ENCODE measurements at places on chromosomes 5 and 9. TPM values are rescaled to one million over a fixed set of nuclear protein-coding genes. Genes with fewer than 3 reads are reported as not detected.

DNA sequence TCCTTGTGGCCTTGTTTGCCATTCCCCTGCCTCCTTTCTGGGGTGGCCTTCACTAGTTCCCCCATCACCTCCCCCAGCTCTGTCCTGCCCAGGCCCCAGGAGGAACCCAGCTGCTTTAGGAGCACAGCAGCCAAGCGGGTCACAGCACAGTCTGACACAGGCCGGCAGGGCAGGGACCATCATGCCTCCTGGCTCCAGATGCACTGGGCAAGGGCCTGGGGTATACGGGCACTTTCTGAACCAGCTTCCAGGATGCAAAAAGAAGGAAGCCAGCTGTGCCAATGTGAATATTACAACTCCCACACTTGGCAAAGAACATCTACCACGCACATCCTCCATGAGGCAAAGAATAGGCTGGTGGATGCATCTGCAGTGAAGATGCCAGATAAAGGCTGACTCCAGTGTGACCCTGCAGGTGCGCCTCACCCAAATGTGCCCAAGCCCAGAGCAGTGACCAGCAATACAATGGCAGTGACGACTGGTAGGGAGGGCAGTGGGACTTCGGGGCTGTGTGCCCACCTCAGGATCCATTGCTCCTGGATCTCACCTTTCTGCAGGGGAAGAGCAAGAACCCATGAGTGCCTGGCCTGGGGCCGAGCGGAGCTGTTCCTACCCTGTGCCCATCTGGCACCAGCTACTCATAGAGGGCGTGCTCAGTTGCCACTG is 6.3 kb upstream of the IL3 start:
- no peak overlapping the region for H3K27ac ChIP-seq
- no peaks in the 10 kb centered on the region for H3K36me3 ChIP-seq
- no peak overlapping the region for H3K4me3 ChIP-seq

FOXD4 gene
- total RNA-seq = 0.49 TPM

DNA sequence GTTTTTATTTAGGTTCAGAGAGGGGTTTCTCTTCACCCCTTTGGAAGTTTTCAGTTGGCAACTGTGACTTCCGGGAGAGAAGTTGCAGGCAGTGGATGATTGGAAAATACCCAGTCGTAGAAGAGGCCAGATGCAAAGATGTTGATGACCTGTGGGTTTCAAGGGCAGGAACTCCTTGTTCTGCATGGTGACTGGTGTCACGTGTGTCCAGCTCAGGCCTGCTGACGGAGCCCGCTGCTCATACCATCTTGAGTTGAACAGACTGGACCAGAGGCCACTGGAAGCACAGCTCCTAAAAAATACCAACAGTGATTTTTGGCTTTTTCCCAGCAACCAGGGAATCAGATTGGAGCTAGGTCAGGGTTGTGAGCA is 243.9 kb upstream of the KLF4 start:
- H3K4me1 ChIP-seq = peaks cover 7% of the 10 kb centered on the region
- no peak for DNase-seq
- no peak overlapping the region for H3K4me3 ChIP-seq
- peaks cover 3% of the 10 kb centered on the region for H3K27me3 ChIP-seq
- no peak overlapping the region for H3K27ac ChIP-seq
- H3K36me3 ChIP-seq = no peaks in the 10 kb centered on the region

DNA sequence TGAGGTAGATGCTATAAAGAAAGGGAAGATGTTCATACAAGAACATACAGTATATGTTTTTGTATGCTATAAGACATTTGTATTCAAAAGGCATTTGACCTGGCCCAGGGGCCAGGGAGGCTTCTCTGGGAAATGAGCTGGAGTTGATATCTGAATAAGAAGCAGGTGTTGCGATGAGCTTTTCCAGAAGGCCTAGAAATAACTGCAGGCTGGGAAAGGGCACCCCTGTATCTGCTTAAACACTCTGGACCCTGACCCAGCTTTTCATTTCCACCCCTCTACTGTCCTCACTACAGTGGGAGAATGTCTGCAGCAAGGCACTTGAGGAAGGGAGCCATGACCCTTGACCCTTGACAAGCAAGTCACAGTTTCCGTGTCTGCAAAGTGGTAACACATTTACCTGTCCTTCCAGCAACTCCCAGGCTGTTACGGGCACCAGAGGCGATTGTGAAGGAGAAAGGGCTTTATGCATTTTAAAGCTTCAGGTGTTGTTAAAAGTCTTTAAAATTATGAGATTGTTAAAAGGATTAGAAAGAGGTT is 88.2 kb upstream of the PANK3 start:
- peaks cover 1% of the 10 kb centered on the region for H3K27me3 ChIP-seq
- no peaks in the 10 kb centered on the region for H3K36me3 ChIP-seq
- no peaks in the 10 kb centered on the region for H3K4me1 ChIP-seq
- no peak overlapping the region for H3K4me3 ChIP-seq

DNA sequence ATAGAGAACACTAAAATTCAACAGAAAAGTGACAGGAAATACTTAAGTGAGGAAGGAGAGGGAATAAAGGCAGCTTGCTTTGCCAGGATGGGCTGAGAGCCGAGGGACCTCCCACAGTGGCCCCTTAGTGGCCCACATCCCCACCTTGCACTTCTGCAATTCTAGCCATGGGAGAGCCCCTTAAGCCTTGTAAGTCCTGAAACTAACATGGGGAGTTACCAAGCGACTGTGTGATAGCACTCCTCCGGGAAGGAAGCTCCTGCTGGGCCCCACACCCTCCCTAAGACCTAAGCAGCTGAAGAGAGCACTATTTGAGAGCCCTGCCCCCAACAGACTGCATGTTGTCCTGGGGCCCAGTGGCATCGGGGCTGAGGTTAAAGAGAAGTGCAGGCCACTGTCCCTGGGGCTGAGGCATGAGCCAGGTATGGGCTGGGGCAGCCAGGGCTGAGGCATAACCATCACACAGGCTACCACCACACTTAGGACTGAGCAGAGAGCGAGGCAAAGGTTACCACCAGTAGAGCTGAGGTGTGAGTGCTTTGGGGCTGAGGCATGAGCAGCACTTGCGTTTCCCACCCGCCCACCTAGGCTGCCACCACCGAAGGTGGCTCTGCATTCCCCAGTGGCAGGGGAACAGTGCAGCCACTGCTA is 301.8 kb upstream of the TRPC7 start:
- H3K4me1 ChIP-seq = peaks cover 6% of the 10 kb centered on the region
- H3K27ac ChIP-seq = no peak overlapping the region
- peaks cover 5% of the 10 kb centered on the region for H3K36me3 ChIP-seq
- no peaks in the 10 kb centered on the region for H3K27me3 ChIP-seq
- no peak for DNase-seq
- H3K4me3 ChIP-seq = no peak overlapping the region

SOHLH1 gene
- 0.18 TPM for total RNA-seq

MCTP1 gene
- 2.2 TPM for total RNA-seq
